OCI-LY7 (cell line): ENCODE measurements at places on chromosomes 4 and X.

GRCh38 chr4:35315419-35315818 lies 928.9 kb downstream of the ARAP2 start:
- no peak for DNase-seq

DNA sequence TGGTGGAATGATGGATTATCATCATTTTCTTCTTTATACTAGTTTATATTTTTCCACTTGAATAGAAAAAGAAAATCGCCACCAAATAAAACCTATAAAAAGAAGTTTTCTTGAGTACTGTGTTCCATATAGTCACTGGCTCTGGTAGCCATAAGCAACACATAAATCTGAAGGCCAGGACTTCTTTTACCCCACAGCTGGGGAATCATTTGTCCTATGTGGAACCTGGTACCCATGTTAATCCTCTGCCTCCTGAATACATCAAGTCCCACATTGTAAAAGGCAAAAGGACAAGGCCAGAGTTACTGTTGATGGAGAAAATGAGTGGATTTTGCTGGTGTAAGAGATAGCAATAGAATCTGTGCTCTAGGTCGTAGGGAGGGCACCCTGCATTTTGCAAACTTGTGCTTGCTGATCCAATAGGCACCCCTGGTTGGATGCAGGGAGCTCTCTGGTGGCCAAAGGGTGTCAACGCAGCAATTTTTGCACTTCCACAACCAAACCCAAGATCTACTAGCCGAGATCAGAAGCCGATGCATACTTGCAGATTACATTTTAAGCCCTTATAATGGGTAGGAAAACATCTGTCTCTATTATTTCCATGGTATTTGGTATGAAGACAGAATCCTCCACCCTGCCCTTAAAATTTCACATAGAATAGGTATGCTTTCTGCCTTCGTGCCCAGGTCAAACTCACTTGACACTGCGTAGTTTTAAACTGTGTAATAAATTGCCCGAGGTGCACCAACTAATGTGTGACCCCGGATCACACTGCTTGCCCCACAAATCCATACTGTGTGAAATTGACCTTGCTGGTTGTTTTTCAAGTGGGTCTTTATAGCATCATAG lies 146.2 kb upstream of the SCML1 start:
- peak; percentile 11 for DNase-seq

GRCh38 chrX:17415242-17415810 lies 40.3 kb downstream of the NHS start:
- no peak for DNase-seq

DNA sequence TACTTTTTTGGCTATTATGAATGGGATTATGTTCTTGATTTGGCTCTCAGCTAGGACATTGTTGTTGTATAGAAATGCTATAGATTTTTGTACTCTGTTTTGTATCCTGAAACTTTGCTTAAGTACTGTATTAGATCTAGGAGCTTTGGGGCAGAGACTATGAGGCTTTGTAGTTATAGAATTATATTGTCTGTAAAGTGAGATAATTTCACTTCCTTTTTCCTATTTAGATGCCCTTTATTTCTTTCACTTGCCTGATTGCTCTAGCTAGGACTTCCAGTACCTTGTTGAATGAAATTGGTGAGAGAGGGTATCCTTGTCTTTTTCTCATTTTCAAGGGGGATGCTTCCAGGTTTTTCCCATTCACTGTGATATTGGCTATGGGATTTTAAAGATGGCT lies 28.1 kb downstream of the ADAM29 start:
- DNase-seq: peak; percentile 54

- no peak for DNase-seq
Measured at GRCh38 chr4:167784826-167785225, 307.5 kb upstream of the ANXA10 start.

- DNase-seq: no peak
Measured at GRCh38 chr4:24655326-24655725, 71.0 kb upstream of the DHX15 start.

- no peak for DNase-seq
Measured at GRCh38 chrX:134202561-134202960, 34.4 kb upstream of the CCDC160 start.

- no peak for DNase-seq
Measured at GRCh38 chr4:85499573-85499972, 24.6 kb downstream of the ARHGAP24 start.

- DNase-seq: no peak
Measured at GRCh38 chr4:124642846-124643245, 69.7 kb downstream of the ANKRD50 start.

DNA sequence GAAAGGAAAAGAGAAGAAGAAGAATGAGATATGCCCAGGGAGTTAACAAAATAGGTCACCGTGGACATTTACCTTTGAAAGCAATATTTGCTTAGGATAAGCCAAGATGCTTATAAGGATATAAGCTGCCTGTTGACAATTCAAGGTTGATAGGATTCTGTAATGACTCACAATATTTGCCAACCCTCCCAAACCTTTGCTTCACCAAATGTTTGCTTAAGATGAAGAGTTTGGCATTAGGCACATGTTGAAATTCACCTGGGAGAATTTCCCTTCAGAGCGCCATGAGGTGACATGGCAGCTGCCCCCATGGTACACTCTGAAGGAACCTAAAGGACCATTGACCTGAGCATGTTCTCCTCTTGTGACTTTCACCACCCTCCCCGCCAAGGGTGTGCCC lies 4.6 kb downstream of the PALLD start:
- no peak for DNase-seq

DNA sequence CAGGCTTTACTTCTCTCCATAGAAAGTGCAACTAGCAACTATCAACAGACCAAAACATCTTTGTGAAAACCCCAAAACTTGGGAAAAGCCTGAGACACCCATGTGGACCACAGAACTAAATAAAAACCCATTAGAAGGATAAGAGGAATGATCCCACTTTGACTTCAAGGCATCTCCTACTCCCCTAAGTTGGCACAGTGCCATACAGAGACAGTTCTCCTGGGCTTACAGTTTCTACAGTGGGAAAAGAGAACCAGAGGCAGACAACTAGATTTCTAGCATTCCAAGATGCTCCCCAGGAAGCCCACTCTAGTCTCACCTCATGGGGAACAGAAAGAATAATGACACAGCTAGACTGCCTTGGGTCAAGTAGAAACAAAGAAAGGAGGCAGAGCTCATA lies 20.4 kb downstream of the TMLHE start:
- DNase-seq: no peak

GRCh38 chrX:123590842-123591486 lies 141.9 kb downstream of the THOC2 start:
- no peak for DNase-seq

DNA sequence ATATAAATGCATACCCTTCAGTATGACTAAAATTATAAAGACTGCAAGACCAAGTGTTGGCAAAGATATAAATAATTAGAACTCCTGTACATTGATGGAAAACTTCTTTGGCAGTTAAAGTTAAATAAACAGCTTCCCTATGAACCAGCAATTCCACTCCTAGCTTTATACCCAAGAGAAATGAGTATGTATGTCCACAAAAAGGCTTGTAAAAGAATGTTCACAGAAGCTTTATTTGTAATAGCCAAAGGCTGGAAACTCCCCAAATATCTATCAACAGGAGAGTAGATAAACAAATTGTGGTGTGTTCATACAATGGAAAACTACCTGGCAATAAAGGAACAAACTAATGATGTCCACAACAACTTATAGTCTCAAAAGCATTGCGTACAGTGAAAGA lies 184.8 kb downstream of the AMELX start:
- DNase-seq: no peak

GRCh38 chr4:109721033-109721432 lies 8.8 kb downstream of the PLA2G12A start:
- no peak for DNase-seq

DNA sequence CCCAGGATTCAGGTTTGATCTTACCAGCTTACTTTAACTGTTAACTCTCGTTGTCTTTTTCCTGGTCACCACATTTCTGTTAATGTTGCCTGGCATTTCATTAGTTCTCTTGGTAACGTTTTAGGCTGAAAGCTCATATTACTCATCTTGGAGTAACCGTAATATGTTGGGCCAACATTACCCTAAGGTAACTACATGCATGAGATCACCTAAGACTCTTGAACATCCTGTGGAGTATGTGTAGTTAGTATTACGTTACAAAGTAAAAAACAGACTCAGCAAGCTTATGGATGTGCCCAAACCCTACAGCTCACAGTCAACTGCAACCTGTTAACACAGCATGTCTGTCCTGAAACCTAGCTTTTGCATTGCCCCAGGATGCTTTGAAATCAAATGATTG lies 203.3 kb upstream of the HS3ST1 start:
- DNase-seq: no peak

- no peak for DNase-seq
Measured at GRCh38 chr4:149584722-149585121, 230.9 kb downstream of the IQCM start.

DNA sequence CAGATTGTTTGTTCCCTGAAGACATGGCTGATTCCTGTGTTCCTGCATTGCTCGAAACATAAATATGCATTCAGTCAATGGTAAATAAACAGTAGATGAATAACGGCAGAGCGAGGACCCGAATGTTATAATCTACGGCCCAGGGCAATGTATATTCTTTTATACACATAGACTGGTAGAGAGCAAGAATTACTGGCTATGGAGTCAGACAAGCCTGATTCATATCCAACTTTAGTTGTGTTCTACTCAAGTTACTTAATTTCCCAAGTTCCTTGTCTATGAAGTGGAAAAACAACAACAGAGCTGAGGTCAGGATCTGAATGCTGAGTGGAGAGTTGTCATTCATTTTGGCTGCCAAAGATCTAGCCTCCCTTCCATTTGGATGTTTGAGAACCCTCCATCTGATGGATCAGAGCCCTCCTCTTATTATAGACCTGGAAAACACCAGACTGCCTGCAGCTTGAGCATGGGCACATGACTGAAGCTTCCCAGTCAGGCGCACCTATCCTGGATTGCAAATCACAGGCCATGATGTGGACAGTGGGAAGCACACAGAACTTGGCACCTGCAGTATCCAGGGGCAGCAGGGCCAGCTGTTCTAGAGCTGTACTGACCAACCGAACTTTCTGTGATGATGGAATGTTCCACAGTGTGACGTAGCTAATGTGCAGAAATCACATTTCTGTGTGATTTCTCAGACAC lies 80.1 kb downstream of the FAM184B start:
- DNase-seq: no peak

- no peak for DNase-seq
Measured at GRCh38 chr4:98706200-98706813, 47.9 kb upstream of the TSPAN5 start.

DNA sequence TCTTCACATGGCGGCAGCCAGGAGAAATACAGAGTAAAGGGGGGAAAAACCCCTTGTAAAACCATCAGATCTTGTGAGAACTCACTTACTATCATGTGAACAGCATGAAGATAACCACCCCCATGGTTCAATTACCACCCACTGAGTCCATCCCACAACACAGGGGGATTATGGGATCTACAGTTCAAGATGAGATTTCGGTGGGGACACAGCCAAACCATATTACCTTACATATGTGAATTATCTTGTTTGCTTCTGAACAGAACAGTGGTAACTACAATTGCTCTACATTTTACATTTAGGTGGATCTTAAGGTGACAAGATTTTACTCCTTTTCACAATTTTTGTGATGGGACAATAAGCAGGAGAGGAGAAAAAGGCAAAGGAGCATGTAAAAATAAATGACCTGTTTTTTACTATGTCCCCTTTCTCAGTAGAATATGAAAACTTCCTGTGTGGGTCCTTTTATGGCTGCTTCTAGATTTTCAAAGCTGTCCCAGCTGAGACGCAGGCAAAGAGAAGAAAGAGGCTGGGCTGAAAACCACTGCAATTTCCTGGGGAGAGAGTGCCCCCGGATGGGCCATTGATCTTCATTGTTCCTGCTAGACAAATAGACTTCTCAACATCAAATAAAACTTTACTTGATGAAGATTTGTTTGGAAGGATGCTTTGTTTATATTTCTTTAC lies 45.9 kb upstream of the PGM2 start:
- peak; percentile 65 for DNase-seq

- DNase-seq: no peak
Measured at GRCh38 chr4:182880387-182881356, 36.5 kb downstream of the DCTD start.

DNA sequence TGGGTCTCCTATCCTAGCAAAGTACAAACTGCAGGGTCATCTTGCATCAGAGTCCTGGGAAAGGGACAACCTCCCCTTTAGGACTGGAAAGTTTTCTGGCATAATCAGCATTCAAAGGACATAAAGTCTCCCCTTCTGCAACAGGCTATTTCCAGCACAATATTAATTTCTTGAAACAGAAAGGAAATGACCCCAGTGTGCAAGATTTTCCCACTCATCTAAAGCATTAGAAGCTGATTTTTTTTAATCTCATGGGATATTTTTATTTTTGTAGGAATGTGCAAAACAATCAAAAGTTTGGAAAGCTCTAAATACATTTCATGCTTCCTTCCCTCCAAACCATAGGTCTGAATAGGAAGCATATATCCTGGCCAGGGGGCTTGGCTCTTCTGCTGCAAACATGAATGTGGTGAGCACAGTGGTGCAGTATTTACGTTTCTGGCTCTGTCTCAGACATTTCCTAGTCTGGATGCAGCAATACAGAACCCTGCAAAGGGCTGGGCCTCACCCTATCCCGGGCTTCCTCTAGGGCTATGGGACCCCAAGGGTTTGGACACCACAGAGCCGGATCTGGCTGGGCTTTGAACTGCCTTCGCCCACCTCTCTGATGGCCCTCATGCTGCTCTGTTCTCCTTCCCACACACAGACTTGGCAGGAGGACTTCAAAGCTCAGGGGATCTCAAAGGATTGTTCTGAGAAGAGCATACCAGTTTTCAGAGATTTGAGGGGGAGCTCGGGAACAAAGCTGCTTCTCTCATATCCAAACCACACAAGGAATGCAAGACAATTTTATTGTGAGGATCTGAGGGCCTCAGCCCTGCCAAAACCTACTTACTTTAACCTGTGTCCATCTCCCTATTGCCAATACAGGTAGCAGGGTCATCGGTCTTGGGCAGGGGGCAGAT lies 64.9 kb downstream of the POLR2B start:
- DNase-seq: no peak

- no peak for DNase-seq
Measured at GRCh38 chrX:140504371-140505324, at the start of gene SOX3. TSS of gene SOX3 (minus strand) at chrX:140505069. CDS start at chrX:140505060, 9 bp downstream.

- DNase-seq: no peak
Measured at GRCh38 chrX:115067812-115068211, 50.4 kb upstream of the IL13RA2 start.
